ENCODE measurements at places on chromosomes 4 and X. TPM values are rescaled to one million over a fixed set of nuclear protein-coding genes. Genes with fewer than 3 reads are reported as not detected.

- peak; percentile 63 for DNase-seq
Measured at GRCh38 chrX:72245461-72246089, 6.7 kb upstream of the ERCC6L start.

DNA sequence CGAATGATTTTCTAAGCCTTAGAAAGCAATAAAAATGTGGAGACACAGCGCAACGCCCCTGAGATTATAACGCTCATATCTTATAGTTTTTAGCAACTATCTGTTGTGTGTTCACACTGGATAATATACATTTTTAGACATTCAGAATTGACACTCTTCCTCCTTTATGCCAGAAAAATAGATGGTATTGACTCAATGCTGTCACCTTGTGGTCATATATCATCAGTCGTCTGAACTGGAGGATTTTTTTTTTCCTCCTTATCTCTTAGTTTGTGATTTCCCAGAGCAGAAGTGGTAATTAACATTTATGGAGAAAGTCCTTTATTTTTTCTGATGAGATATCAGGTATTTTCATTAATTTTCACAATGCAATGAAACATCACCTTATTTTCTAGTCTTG, 759.6 kb downstream of the RAB28 start:
- no peak for DNase-seq

DNA sequence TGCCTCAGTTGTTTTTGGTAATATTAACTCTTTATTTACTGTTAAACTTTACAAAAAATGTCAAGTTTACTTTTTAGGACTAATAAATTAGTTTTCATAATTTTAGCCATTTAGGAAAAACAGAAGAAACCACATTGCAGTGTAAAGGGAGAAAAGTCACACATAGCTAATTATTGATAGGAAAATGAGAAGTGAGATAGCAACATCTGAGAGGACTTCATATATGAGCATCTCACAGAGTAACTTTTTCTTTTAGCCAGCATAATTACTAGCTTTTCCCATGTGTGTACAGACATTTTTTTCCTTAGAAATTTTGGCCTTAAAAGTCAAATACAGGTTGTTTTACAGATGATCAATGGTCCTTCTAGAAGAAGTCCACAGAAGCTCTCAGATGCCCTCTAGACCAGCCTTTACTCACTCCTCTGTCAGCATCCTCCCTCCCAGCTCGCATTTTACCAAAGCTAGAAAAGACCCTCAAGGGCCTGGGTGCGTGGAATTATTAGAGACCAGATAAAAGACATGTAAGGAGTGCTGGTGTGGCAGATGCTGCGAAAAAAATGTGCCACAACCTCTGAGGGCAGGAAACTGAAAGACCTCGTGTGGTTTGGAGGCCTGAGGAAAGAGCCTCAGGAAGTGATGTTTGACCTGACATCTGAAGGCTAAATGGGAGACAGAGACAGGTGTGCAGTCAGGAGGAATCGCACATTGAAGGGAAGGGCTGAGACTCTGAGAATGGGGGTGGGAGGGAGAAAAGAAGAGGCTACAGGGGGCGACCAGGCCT, 156.9 kb downstream of the CBR4 start:
- no peak for DNase-seq

- DNase-seq = no peak
Measured at GRCh38 chrX:1397001-1397400, 5.1 kb upstream of the SLC25A6 start.

DNA sequence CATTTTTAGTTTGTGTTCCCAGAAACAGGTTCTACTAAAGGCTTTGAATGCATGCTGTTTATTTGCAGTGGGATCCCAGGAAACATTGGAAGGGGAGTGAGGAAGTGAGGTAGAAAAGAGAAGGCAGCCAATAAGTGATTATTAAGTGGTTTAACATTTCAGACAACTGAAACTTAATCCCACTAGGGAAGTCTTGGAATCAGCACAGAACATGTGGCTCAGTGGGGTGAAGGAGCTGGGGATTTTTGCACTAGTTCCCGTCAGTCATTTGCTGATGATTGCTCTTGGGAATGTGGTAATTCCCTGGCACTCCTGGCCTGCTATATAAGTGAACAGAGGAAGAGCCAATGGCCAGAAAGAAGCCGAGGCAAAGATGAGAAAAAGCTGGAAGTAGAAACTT, 1053.0 kb upstream of the IGFBP7 start:
- no peak for DNase-seq

DNA sequence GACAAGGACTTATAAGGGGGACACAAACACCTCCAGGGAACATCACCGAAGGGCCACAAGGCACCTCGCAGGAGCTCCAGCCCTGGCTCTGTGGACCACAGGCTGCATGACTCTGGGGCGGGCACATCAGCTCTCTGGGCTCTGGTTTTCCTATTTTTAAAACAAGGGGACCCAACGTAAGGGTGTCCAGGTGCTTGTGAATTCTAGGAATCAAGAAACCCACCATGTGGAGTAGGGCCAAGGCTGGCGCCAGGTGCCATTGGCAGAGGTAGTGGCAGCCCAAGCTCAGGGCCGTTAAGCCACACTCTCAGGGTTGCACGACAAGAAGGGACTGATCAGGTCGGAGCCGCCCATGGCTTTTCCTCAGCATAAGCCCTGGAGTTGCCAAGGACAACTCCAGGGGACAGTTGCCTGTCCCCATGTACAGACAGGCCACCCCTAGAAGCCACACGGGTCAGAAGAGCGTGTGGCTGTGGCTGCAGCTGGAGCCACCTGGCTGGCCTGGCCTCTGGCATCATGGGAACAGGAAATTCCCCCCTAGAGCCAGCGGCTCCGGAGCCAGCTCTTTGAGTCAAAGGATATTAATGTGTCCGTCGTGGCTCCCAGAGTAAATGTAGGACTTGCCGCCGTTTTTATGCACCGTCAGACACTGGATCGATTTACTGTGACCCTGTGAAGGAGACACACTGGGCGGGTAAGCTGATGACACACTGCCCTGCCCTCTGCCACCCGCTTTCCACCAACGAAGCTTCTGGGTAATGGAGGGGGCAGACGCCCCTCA, 32.5 kb downstream of the WDR1 start:
- DNase-seq = no peak

DNA sequence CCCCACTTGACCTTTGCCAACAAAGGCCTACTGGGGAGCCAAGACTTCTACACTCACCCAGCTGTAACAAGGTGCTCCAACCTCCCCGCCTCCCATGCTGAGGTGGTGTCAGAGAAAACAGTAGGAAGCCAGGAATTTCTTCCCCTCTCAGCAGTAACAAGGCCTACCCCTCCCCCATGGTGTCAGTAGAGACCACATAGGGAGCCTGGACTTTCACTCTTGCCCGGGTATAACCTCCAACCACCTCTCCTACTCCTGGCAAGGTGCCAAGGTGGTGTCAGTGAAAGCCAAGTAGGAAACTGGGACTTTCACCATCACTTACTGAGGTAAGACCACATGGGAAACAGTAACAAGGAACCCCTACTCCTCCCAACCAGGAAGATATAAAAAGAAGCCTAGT, 93.1 kb downstream of the SLC16A2 start:
- DNase-seq = no peak

TAF7L gene
- not detected for total RNA-seq

INTU gene
- total RNA-seq = 10.1 TPM

CDKL5 gene
- total RNA-seq = 12.1 TPM

SPP1 gene
- 3,399 TPM for total RNA-seq

FAM199X gene
- 18.9 TPM for total RNA-seq

TLR7 gene
- 4.3 TPM for total RNA-seq

All from mucosa of gallbladder (tissue), 1 donor.